ENCODE measurements at places on chromosomes 7 and 10.

DNA sequence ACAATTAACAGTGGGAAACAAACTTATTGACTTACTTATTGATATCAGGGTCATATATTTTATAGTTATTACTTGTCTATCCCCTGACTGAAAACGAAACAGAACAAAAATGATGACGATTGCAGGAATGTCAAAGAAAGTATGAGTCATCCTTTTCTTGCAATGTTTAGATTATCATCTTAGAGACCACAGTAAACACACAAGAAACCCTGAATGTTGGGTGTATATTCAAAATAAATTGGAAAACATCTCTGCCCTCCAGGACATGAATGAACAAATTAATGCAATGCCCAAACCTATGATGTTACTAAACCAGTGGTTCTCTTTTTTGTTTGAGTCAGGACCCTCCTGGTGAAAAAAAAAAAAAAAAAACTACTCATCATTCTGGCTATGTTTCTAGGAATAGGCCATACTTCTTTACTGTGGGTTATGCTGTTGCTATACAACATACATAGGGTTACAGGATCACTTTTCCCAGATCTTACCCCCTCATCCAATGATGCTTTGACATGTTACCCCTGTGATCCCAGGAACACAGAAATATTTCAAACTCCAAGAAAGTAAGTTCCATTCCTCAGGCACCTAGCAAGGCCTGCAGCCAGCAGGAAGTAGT is 623.4 kb upstream of the IGFBP3 start:
- H3K27ac ChIP-seq = no peak overlapping the region
- no peaks in the 10 kb centered on the region for H3K4me1 ChIP-seq
- H3K36me3 ChIP-seq = no peaks in the 10 kb centered on the region

DNA sequence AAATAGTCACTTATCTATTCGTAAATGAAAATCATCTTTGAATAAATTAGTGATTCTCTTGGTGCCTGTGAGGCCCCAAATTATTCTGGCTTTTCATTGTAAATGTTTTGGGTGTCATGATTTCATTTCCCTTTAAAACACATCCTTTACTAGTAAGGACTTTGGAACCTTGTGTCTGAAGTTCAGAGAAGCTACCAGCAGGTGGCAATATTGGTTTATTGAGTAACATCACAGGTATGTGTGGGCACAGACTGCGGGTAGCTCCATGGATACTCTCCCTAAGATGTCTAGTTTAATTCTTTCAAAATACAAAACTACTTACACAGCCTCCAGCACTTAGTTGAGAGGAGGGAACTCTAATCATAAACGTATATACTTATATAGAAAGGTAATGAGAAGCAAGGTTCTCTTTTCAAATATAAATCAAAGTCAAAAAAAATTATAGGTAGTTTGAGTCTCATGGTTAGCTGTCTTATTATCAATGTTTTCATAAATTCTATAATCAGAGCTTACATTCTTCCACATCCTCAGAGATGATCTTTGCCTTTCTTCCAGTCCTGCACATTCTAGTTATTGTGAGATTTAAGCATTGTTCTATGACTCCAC is 449.6 kb downstream of the GRM8 start:
- no peaks in the 10 kb centered on the region for H3K27me3 ChIP-seq
- no peak overlapping the region for H3K27ac ChIP-seq
- H3K4me1 ChIP-seq = no peaks in the 10 kb centered on the region

GRCh38 chr7:130371046-130371445 is 9.2 kb upstream of the CPA1 start:
- no peak overlapping the region for H3K27ac ChIP-seq
- no peaks in the 10 kb centered on the region for H3K4me1 ChIP-seq
- H3K36me3 ChIP-seq = no peaks in the 10 kb centered on the region
- no peak for DNase-seq
- no peak overlapping the region for H3K4me3 ChIP-seq
- no peaks in the 10 kb centered on the region for H3K27me3 ChIP-seq

GRCh38 chr7:151426441-151426903 is 13.5 kb downstream of the CRYGN start:
- H3K27ac ChIP-seq = no peak overlapping the region
- no peak overlapping the region for H3K4me3 ChIP-seq
- H3K27me3 ChIP-seq = no peaks in the 10 kb centered on the region
- H3K36me3 ChIP-seq = no peaks in the 10 kb centered on the region
- DNase-seq = no peak

GRCh38 chr7:28921822-28922221 is 36.3 kb downstream of the TRIL start:
- peaks cover 4% of the 10 kb centered on the region for H3K4me1 ChIP-seq
- no peaks in the 10 kb centered on the region for H3K36me3 ChIP-seq
- DNase-seq = no peak
- H3K27ac ChIP-seq = no peak overlapping the region
- no peak overlapping the region for H3K4me3 ChIP-seq

GRCh38 chr7:82294382-82294784 is 149.2 kb downstream of the CACNA2D1 start:
- no peak for DNase-seq
- no peaks in the 10 kb centered on the region for H3K27me3 ChIP-seq
- H3K4me3 ChIP-seq = no peak overlapping the region
- H3K27ac ChIP-seq = no peak overlapping the region
- no peaks in the 10 kb centered on the region for H3K4me1 ChIP-seq

DNA sequence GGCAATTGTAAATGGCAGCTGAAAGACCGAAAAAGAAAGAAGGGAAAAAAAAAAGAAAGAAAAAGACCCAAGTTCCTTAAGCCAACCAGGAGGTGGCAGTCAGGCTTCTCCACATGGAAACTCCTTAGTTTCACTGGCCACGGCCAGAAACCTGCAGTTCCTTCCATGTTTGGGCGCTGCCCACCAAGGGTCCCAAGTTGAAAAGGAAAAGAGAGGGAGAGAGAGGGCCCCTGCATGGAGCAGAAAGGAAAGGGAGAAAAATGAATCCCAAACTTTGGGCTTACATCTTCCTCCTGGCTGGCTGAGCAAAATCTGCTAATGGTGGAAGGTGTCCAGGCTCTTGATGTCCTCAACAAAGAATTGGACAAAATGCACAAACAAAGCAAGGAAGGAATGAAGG is 31.8 kb upstream of the ABCA13 start:
- no peaks in the 10 kb centered on the region for H3K36me3 ChIP-seq
- H3K27me3 ChIP-seq = no peaks in the 10 kb centered on the region
- H3K27ac ChIP-seq = no peak overlapping the region

DNA sequence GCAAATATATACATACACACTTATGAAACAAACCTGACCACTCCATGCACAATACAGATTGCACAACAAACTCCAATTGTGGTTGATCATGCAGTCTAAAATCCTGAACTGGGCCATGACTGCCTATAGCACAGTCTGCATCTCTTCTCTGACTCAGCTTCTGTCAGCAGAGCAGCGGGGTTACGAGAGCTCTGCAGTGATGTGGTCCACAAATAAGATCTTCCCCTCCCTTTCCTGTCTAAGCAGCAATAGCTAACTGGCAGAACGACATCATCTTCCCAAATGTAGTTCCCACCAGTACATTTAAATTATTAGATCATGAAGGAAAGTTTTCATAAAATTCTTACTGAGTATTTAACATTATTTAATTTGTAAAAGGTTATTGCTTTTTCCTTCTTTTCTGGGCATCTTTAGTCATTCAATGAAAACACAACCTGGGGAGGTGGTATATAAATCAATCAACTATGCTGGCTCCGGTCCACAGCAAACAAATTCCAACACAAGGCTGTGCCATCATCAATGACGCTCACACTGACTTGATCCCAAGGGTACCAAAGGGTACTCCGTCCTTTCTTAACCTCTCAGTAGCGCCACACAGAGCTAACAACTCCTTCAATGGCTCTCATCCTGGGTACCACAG is 17.1 kb downstream of the ARHGAP21 start:
- no peaks in the 10 kb centered on the region for H3K4me1 ChIP-seq
- no peaks in the 10 kb centered on the region for H3K36me3 ChIP-seq
- H3K4me3 ChIP-seq = no peak overlapping the region
- DNase-seq = no peak
- no peaks in the 10 kb centered on the region for H3K27me3 ChIP-seq

DNA sequence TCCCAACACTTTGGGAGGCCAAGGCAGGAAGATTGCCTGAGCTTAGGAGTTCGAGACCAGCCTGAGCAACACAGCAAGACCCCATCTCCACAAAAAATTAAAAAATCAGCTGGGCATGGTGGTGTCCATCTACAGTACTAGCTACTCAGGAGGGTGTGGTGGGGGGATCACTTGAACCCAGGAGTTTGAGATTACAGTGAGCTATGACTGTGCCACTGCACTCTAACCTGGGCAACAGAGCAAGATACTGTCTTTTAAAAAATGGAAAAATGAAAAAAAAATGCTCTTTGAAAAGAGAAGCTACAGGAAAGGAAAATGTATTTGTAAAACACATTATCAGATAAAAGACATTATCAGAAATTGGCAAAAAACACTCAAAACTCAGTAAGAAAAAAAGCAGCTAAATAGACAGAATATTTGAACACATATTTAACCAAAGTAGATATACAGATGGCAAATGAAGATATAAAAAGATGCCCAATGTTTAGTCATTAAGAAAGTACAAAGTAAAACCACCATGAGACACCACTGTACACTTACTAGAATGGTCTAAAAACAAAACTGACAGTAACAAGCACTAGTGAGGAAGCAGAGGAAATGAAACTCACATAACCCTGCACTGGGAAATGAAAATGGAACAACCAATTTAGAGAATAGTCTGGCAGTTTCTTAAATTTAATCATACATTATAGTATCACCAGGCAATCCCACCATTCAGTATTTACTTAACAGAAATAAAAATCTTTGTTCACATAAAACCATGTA is 40.5 kb downstream of the NRBF2 start:
- no peaks in the 10 kb centered on the region for H3K27me3 ChIP-seq
- H3K4me3 ChIP-seq = no peak overlapping the region
- H3K36me3 ChIP-seq = peaks cover 38% of the 10 kb centered on the region
- no peak overlapping the region for H3K27ac ChIP-seq
- no peak for DNase-seq

DNA sequence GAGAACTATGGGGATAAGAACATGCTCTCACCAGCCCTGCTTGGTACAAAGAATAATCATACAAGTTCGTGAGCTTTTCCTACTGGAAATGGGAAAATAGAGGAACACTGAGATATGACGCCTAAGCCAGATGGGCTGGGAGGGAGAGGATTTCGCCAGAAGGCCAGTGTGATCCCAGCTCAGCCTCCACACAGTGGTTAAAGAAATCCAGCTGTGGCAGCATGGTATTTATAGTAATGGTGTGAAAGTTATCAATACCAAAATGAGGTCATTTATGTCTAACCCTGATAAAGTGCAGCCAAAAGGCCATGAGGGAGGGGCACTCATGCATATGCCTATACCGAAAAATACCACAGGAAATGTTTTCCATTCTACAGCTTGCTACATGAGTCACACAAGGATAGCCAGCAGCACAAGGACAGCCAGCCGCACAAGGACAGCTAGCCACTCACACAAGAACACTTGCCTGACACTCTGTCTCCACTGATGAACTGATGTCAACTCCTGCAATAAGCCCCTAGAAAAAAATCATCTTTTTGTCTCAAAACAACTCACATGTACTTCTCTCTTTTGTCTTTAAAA is 49.4 kb downstream of the FRMPD2 start:
- H3K27ac ChIP-seq = no peak overlapping the region
- no peaks in the 10 kb centered on the region for H3K27me3 ChIP-seq
- H3K36me3 ChIP-seq = no peaks in the 10 kb centered on the region
- DNase-seq = no peak

- H3K4me1 ChIP-seq = no peaks in the 10 kb centered on the region
- no peaks in the 10 kb centered on the region for H3K27me3 ChIP-seq
- DNase-seq = no peak
- H3K27ac ChIP-seq = no peak overlapping the region
- H3K4me3 ChIP-seq = no peak overlapping the region
- no peaks in the 10 kb centered on the region for H3K36me3 ChIP-seq
These were observed 26.4 kb downstream of the BMPR1A start for GRCh38 chr10:86782701-86783418.

GRCh38 chr7:46756996-46757395 is 824.9 kb downstream of the TNS3 start:
- H3K4me1 ChIP-seq = no peaks in the 10 kb centered on the region
- H3K36me3 ChIP-seq = no peaks in the 10 kb centered on the region
- no peak overlapping the region for H3K4me3 ChIP-seq

DNA sequence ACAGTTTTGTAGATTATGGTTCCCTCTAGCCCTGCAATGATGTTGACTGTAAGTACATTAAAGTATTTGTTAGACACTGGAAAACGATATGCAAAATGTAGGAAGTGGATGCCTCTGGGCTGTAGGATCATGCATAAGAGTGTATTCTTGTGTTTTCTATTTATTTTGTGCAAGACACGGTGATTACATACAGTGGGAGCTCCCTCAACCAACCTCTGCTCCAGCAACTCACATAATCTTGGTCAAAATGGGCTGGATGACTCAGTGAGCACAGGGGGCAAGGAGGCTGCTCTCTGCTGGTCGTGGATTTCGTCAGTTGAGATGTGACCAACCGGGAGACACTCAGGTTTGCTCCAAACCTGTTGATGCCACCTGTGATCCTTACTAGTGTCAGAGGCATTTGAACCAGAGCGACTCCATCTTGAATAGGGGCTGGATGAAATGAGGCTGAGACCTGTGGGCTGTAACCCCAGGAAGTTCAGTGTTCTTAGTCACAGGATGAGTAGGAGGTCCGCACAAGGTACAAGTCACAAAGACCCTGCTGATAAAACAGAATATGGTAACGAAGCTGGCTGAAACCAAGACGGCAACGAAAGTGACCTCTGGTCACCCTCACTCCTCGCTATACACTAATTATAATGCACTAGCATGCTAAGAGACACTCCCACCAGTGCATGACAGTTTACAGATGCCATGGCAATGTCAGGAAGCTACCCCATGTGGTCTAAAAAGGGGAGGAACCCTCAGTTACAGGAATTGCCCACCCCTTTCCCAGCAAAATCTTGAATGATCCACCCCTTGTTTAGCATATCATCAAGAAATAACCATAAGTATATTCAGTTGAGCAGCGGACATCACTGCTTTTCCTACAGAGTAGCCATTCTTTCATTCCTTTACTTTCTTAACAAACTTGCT is 56.4 kb upstream of the FAM20C start:
- H3K4me1 ChIP-seq = no peaks in the 10 kb centered on the region
- no peaks in the 10 kb centered on the region for H3K27me3 ChIP-seq
- no peak overlapping the region for H3K27ac ChIP-seq
- H3K4me3 ChIP-seq = no peak overlapping the region
- no peak for DNase-seq

GRCh38 chr10:101903827-101904550 is 60.4 kb upstream of the KCNIP2 start:
- no peak overlapping the region for H3K27ac ChIP-seq
- H3K4me1 ChIP-seq = no peaks in the 10 kb centered on the region
- peaks cover 3% of the 10 kb centered on the region for H3K36me3 ChIP-seq
- no peak overlapping the region for H3K4me3 ChIP-seq
- DNase-seq = no peak
- no peaks in the 10 kb centered on the region for H3K27me3 ChIP-seq

GRCh38 chr7:116354171-116354545 is 143.8 kb downstream of the TES start:
- no peaks in the 10 kb centered on the region for H3K4me1 ChIP-seq
- no peak overlapping the region for H3K4me3 ChIP-seq
- H3K36me3 ChIP-seq = no peaks in the 10 kb centered on the region
- no peak overlapping the region for H3K27ac ChIP-seq
- no peaks in the 10 kb centered on the region for H3K27me3 ChIP-seq

All from effector memory CD4-positive, alpha-beta T cell (primary cell).